Stimulated activated CD8-positive, alpha-beta memory T cell treated with anti-CD3 and anti-CD28 coated beads, Interleukin-7, amount 100 ng/mL, for 1 hour (primary cell): ENCODE measurements at places on chromosomes 3 and 15.

- DNase-seq, result no peak
These were observed 38.5 kb downstream of the TAMM41 start for GRCh38 chr3:11808231-11808630.

DNA sequence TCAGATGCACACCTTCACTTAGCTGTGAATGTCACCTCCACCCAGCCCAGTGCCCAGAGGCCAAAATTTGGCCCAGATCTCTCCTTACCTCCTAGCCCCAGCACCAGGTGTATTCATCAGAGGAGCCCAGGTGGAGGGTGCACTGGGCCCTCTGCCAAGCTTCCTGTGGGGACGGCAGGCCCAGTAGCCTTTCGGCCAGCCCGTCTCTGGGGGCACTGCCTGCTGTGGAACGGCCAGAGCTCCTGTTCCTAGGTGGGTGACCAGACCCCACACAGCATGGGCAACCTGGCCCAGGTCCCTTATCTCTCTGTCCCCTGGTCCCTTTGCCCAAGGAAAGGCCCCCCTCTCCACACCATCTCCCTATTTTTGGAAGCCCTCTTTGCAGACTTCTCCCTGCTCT lies 67.8 kb downstream of the AAGAB start:
- no peak for DNase-seq

- DNase-seq, result no peak
These were observed 39.6 kb downstream of the MAP3K13 start for GRCh38 chr3:185402561-185402960.

- DNase-seq, result no peak
These were observed 15.5 kb upstream of the NCEH1 start for GRCh38 chr3:172726380-172726779.
